ENCODE measurements at places on chromosomes 5 and 9.

- DNase-seq: no peak
Measured at GRCh38 chr5:86964889-86965288, 302.8 kb upstream of the RASA1 start.

GRCh38 chr9:5628530-5629311 lies at the start of gene RIC1:
TSS of gene RIC1 (plus strand) at chr9:5629107. CDS start at chr9:5629310, 203 bp downstream.
- DNase-seq: peak; percentile 72

GRCh38 chr5:132049093-132049492 lies 11.4 kb upstream of the IL3 start:
- DNase-seq: no peak

DNA sequence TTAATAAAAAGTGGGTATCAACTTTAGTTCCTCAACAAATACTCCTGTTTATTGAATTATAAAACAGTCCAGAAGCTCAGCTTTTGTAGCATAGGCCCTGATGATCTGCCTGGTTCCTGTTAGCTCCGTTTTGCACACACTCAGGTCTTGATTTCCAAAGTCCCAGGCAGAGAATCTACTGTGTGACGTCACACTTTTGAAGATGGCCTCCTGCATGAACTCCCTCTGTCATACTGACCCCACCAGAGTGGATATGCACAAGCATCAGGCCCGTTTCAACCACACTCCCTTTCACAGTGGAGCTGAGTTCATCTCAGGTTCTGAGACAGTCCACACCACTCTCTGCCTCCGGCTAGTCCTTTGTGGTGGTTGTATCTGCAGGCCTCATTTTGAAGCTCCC lies 353.1 kb downstream of the PTPRD start:
- no peak for DNase-seq

DNA sequence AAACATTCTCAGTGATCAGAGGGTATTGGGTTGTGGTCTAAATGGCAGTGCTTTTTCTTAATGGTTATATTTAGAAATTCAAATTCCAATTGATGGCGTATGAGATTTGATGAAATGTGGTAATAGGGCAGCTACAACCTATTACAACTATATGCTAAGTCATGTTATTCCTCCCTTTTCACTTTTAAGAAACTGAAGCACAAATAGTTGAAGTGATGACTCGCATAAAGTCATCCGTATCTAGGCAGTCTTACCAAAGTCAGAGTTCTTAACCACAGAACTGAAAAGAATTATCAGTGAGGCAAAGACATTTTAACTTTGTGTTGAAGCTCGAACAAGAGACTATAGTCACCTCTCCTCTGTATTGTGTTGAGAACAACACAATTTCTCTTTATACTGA lies 28.2 kb downstream of the C9orf152 start:
- DNase-seq: no peak

GRCh38 chr5:11527652-11528349 lies 376.4 kb downstream of the CTNND2 start:
- no peak for DNase-seq

DNA sequence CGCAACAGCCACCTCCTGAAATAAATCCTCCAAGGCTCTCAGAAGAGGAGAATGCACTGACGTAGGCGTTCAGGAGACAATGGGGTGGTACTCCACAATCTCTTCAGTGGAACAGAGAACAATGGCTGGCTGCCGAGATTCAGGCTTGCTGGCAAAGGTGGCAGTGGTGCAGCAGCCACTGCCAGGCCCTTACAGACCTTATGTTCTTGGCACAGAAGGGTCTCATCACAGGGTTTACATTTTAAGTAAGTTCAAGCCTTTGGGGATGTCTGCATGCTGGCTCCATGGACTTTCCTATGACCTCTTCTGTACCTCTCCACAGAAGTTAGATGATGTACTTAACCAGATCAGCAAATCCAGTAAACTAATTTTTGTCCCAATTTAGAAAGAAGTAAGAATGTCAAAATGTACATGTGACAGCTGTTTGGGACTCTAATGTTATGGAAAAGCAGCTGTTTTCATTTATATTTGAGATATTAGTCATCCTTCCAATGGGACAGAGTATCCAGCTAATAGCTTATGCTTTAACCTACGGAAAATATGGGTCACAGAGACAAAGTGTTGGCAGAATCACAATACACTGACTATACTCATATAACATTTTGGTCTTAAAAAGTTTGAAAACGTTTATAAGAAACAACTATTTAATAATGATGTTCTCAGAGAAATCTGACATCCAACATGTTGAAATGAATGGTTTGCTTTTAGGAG lies 180.9 kb downstream of the MAPKAP1 start:
- DNase-seq: no peak

DNA sequence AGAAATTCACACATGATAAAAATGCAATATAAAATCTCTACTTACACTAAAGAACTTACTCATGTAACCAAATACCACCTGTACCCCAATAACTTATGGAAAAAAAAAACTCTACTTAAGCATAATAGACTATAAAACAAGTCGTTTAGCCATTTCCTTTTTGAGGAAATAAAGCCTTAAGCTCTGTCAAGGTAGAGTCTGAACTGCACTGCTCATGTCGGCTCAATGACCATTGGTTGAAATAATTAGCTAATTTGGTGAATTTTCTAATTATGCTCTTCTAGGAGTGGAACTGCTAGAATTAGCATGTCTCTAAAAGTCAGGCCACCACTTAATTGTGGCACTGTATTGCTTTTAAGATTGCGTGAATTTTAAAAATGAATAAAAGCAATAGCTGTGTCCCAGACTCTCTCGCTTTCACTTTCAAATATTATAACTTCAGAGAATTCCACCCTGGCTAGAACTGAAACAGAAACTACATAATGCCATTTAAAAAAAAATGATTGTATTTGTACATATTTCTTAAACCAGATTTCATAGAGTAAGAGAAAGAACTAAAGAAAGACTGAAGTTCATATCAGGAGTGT lies 113.0 kb upstream of the PCA3 start:
- no peak for DNase-seq

- no peak for DNase-seq
Measured at GRCh38 chr9:129939431-129939830, 103.6 kb downstream of the FNBP1 start.

GRCh38 chr5:73435759-73436534 lies 12.6 kb downstream of the FOXD1 start:
- DNase-seq: no peak

DNA sequence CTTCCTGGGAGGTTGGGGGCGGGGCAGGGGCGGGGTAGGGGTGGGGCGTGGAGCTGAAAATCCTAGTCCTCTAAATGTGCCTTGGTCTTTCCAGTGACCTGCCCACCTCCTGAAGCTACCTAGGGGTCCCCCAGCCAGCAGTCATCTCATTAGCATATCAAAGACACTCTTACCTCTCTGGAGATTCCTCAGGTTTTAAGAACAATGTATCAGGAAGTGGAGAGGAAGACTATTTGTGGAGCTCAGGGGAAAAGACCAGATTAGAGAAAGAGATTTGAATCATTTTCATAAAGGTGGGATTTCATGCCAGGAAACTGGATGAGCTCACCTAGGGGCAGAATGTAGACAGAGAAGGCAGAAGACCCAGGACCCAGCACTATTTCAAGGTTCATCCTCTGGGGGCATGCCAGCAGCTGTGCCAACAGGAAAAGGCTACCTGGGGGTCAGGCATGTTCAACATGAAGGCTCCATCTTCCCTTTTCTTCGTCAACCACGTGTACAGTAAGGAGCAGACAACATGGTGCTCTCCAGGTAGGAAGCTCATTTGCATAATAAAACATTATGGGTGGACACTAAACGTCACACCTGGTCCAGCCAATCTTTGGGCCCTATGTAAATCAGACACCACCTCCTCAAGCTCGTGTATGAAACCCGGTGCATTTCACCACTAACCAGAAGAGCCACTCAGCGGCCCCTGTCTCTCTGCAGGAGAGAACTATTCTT lies 6.9 kb downstream of the GMCL2 start:
- DNase-seq: no peak

DNA sequence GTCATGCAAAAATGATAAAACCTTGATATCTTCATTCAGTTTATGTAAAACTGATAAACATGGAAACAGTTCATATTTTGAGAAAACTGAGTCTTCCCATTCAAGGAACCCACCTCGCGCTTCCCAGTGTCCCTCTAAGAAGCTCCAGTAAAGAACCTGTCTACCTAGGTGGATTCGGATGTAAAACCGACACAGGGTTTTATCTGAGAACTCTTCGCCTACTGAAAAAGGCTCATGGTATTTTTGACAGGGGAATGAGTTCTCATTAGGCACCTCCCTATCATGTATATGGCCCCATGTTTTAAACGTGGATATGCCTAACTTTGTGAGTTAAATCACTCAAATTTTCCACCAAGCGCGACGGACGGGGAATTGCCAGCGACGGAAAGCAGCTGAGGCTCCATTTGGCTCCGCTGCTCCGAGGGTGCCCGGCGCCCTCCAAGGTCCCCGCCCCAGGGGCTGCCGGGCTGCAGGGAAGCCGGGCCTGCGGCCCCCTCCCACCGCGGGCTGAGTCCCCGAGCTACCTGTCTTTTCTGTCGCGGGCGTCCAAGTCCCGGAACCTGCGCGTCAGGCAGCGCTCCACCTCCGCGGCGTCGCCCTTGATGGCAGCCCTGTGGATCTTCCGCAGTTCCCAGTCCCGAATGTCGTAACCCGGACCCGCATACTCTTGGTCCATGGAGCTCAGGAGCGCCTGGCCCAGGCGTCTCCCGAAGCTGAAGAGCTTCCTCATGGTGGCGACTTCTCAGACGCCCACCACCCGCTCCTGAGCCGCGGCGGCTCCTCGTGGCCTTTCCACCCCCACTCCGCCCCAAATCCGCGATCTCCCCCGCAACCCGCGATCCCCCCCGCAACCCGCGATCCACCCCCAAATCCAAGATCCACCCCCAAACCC lies 594 bp downstream of the ANKRD18A start:
- no peak for DNase-seq

DNA sequence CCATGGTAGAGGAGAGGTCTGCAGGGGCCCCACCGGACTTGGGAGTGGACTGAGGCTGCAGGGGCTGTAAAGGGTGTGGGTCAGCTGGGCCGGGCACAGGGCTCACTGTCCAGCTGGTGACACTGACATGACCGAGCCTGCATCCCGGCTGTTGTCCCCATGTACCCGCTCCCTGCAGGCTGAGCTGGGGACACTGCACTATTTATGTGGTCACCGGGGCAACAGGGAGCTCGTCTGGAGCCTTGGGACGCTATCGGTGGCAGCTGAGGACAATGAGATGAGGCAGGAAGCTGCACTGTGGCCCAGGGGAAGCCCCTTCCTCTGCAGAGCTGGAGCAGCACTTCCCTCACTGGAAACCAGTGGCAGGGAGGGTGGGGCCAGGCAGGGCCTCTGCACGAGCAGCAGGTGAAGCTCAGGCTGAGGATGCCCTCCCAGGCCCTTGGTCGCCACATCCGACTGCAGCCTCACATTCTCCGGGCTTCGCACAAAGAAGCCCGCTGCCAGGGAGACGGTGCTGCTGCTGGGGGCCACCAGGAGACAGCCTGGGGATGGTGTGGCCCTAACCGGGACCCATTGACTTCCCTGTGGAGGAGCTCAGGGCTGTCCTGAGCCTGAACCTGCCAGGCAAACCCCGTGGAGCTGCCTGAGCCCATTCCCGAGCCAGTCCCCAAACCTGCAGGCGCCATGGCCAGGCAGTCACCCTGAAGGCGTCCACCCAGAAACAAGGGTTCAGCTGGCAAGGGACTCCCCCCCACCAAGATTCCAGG lies 26.4 kb downstream of the ZDHHC11B start:
- DNase-seq: no peak

DNA sequence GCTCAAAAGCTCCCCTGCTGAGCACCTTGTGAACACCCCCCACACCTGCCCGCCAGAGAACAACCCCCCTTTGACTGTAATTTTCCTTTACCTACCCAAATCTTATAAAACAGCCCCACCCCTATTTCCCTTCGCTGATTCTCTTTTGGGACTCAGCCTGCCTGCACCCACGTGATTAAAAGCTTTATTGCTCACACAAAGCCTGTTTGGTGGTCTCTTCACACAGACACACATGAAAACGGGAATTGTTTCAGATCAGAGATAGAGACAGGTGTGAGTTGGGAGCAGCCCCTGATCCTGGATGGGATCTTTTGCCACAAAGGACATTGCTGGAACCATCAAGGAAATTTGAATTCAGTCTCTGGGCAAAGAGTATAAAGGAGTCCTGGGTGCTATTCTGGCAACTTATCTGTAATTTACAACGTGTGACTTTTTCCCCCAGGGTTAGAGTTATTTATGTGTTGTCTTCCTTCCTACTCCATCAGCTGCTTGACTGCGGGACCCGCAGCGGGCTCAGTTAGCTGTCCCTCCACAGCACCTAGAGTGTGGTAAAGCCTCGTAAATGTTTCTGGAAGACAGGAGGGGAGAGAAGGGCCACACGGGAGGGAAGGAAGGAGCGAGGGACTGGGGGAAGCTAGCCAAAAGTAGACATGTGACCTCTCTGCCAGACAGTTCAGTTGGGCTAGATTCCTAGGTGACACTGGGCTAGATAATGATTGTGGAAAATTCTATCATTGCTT lies 437.0 kb downstream of the ZNF608 start:
- DNase-seq: no peak

GRCh38 chr9:4740638-4741364 lies at the start of gene AK3:
TSS of gene AK3 (minus strand) at chr9:4741202. CDS start at chr9:4741087, 115 bp downstream.
- DNase-seq: peak; percentile 85

GRCh38 chr9:76904661-76905457 lies 1.1 kb downstream of the PRUNE2 start:
- no peak for DNase-seq

GRCh38 chr9:126682113-126682810 lies 68.5 kb downstream of the LMX1B start:
- no peak for DNase-seq

- DNase-seq: no peak
Measured at GRCh38 chr5:159263569-159263905, 447 bp downstream of the UBLCP1 start.

GRCh38 chr5:48192-48591 lies 43.8 kb upstream of the PLEKHG4B start:
- no peak for DNase-seq

DNA sequence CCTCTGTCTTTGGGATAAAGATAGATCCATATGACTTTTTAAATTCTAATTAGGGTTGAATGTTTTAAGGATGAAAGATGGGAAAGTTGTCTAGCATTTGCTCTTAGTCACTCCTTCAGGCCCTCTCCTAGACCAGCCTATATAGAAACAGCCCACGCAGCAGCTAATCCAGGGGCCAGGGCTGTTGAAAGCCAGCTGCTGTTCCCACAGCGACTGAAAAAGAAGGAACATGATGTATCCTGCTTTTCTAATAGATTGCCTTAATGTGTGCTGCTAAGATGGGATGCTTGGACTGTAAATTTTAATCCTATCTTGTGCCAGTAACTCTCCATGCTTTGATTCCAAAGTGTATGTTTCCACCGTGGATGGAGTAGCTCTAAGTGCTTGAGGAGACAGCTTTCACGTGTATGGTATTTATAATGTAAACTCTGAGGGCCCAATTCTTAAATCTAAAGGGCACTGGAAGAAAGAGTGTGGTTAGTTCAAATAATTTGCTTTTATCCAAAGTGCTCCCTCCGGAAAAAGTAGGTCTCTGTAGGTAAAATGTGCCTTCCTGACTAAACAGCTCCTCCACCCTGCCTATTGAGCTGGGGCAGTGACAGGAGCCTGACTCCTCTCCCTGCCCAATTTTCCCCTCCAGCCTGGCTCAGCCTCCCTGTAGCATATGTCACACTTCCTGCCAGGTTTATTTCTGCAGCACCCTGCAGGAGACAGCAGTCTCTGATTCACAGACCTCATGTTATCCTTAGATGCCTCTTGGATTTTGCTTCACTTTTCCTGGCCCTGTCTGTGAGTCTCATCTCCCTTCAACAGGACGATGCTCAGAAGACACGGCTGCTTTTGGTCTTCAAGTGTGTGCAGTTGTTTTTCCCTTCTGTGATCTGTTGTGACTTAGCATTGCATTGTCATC lies 33.2 kb downstream of the SLC36A1 start:
- no peak for DNase-seq
